ENCODE measurements at places on chromosomes 1 and 21.
A peak's percentile ranks its signal among the peaks of the same experiment; 100 is the strongest.

DNA sequence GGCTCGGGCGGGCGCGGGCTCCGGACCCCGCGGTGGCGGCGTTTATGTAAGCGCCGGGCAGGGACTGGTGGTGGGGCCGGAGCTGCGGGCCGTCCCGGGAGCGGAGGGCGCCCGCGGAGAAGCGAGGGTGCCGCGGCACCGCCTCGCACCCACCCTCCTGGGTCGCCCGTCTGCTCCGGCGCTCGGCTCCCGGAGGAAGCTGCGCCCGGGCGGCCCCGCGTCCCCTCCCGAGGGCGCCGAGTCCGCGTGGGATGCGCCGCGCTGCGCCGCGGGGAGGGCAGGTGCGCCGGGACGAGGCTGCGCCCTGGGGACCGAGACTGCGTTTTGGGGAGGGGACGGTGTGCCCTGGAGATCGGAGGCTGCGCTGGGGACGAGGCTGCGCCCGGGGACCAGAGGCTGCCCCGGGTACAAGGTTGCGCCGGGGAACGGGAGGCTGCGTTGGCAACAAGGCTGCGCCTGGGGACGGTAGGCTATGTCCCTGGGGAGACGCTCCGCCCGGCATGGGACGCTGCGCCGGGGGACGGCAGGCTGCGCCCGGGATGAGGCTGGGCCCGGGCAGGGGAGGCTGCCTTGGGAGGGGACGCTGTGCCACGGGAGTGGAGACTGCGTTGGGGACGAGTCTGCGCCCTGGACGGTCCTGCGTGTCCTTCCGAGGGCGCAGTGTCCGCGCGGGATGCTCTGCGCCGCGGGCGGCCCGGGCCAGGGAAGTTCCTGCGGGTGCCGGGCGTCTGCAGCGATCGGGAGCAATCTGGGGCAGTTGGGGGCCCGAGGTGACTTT is 627 bp downstream of the ADARB1 start:
- peak; percentile 19 for DNase-seq

DNA sequence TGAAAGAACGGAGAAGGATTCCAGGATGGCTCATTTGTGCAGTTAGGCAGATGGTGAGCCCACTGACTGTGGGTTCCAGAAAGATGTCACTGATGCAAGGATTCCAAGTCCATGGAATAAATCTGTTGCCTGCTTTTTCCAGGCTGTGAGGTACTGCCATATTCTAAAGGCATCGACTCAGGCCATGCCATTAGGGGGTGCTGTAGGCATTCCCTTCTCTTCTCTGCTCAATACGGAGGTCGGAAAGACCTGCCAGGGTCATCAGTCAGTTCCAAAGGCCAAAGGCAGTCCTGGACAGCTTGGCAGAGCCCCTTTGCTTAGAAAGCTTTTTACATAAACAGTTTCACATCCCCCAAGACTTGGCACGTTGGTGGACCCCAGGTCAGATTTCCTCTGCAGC is 31.7 kb upstream of the TMEM125 start:
- DNase-seq, result peak; percentile 6

DNA sequence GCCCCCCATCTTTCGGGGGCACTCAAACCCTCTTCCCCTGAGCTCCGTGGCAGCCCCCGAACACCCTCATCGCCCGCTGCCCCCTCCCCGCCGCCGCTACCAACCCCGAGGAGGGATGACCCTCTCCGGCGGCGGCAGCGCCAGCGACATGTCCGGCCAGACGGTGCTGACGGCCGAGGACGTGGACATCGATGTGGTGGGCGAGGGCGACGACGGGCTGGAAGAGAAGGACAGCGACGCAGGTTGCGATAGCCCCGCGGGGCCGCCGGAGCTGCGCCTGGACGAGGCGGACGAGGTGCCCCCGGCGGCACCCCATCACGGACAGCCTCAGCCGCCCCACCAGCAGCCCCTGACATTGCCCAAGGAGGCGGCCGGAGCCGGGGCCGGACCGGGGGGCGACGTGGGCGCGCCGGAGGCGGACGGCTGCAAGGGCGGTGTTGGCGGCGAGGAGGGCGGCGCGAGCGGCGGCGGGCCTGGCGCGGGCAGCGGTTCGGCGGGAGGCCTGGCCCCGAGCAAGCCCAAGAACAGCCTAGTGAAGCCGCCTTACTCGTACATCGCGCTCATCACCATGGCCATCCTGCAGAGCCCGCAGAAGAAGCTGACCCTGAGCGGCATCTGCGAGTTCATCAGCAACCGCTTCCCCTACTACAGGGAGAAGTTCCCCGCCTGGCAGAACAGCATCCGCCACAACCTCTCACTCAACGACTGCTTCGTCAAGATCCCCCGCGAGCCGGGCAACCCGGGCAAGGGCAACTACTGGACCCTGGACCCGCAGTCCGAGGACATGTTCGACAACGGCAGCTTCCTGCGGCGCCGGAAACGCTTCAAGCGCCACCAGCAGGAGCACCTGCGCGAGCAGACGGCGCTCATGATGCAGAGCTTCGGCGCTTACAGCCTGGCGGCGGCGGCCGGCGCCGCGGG is 837 bp downstream of the FOXD3 start:
- DNase-seq, result peak; percentile 52

GRCh38 chr1:211327346-211327921 is 801 bp downstream of the TRAF5 start:
- DNase-seq, result peak; percentile 26

DNA sequence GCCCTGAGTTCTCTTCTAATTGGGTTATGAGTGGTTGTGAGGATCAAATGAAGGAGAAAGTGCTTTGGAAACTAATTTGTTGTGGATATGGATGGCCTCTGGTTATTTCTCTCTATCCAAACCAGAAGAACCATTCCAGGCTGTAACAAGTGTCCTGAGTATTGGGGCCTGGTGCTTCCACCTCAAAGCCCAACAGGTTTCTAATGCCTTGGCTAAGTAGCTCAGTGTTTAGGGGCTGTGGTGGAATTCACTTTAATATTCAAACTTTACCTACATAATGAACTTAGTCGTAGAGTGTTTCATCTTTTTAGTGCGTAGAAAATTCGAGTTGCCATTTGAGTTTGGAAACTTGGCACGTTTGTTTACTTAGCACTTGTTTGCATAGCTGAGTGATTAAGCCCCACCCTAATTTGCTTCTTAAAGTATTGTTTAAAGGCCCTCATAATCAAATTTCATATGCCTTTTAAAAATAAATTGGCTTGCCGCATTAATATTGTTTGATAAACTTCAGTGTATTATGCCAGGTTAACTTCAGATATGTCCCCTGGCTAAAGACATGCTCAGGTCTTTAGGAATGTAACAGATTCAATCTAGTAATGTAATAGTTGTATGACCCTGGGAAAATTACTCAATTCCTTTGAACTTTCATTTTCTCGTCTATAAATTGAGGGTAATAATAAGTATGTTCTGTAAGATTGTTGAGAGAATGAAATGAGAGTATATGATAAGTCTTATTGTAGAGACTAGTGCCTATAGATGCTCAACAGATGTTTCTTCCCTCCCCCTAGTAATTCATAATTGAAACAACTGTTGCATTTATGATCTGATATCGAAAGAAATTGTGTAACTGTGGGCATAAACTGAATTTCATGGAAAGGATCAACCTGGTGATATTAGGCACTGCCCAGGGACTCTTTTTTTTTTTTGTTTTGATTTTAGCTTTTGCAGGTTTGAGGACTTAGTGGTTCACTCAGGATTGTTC is 1.6 kb downstream of the AGO4 start:
- DNase-seq, result no peak
